ENCODE measurements at places on chromosomes 1 and 21.

- DNase-seq: no peak
These were observed 55.3 kb upstream of the SAMD13 start for GRCh38 chr1:84246213-84246612.

- DNase-seq: no peak
These were observed 574 bp downstream of the ITPKB start for GRCh38 chr1:226738421-226738994.

DNA sequence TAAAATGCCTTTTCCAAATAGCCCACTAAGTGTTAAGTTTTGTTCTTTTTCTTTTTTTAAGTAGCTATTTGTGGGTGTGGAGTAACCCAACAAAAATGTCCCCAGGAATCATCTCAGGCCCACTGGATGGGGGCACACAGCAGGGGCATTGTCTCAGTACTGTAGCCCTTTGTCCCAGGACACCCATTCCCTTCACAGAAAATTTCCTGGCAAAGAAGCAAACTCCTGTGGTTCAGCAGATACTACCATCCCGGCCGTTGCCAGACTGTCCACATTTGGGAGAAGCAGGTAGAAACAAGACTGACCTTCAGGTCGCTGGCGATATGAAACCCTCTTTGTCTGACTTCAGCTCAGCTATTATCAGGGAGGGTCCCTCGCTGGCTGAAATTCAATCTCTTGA lies 23.7 kb upstream of the SRRM1 start:
- no peak for DNase-seq

DNA sequence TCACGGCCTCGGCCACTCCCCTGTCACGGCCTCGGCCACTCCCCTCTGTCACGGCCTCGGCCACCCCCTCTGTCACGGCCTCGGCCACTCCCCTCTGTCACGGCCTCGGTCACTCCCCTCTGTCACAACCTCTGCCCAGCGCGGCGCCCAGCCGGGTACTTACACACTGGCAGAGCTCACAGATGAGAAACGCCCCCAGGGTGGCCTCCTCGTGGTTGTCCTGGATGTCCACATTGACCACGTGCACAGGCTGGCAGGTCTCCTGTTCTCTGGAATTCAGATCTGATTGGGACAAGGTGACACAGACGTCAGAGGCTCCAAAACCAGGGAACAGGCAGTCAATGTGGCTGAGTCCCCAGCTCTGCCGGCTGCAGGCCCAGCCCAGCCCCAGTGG lies 3.3 kb upstream of the TMEM240 start:
- no peak for DNase-seq

DNA sequence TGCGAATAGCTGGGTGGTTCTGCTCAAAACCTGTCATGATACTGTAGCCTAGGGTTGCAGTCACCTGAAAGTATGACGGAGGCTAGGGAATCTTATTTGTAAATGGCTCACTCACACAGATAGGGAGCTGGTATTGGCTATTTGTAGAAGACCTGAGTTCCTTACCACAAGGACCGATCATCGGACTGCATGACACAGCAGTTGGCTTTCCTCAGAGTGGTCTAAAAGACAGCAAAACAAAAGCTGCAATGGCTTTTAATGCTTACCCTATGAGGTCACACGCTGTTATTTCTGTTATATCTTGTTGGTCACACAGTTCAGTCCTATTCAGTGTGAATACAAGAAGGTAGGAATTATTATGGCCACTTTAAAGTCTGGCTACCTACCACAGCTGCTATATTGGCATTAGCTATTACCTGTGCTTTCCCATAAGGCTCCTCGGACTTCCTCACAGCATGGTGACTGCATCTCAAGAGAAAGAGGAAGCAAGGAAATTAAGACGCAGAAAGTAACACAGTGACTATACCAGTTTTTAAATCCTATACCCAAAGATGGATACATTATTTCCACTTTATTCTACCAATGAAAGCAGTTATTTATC lies 68.4 kb upstream of the LRRC7 start:
- no peak for DNase-seq

DNA sequence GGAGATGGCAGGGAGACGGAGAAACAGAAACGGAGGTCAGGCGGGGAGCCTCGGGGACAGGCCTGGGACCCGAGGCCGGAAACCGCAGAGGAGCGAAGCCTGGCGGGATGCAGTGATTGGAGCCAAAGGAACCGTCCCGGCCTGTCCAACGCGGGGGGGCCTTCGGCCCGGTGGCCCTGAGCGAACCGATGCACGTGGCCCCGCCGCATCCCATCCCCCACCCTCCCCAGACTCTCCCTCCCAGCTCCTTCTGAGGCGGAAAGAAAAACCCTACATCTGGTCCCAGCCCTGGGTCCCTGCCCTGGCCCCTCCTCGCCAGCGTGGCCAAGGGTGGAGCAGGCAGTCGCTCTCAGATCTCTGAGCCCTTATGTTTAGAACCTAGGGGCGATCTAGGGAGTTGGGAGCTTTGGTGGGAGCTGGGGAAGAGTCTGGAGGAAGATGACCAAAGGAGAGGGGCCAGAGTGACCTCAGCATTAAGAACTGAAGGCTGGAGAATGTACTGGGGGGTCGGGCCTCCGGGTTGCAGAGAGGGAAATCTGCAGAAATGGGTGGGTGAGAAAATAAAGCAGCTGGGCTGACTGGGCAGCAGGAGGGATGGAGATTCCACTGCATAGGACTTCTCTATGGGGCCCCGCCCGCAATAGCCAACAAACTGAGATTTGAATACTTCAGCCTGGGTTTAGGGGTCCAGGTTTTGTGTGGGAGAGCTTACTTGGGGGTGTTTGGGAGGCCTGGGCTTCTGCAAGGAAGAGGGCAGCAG lies 1.5 kb upstream of the CRABP2 start:
- peak; percentile 63 for DNase-seq

- no peak for DNase-seq
These were observed 4.7 kb downstream of the SZRD1 start for GRCh38 chr1:16371725-16372124.

- peak; percentile 85 for DNase-seq
These were observed at the start of gene MAP3K6 for GRCh38 chr1:27366411-27367159. Gene MAP3K6 (minus strand): TSS chr1:27366961. CDS start chr1:27366597, 364 bp downstream.

DNA sequence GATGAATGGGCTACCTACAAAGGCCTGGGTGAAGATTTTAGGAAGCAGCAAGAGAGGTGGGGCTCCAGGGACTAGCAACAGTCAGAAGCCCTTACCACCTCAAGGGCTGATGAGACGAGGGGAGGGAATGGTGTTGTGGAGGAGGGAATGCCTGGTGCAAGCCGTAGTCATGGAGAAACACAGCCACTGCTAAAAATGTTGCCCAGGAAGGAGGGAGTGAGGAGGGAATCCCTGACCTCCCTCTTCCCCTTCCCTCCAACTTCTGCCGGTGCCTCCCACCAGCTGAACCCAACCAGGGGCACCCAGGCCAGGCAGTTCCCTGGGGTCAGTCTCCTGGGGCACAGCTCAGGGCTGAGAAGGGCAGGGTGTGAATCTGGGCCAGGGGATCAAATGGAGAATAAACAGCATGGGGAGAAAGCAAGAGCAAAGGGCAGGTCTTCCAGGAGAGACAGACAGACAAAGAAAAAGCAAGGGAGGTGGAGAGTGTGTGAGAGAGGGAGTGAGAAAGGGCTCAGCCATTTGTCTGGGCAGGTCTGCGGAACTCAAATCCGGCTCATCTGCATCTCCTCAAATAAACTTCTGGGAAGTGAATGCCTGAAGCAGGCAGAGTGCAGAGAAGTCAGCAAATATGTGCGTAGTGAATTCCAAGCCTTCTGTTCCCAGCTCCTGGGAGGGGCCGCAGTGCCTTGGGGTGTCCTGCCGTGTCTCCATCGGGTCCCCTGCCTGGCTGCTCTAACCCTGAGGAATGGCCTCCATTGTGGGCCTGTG lies 27.1 kb upstream of the POU3F1 start:
- no peak for DNase-seq

- DNase-seq: no peak
These were observed 100.7 kb downstream of the IER5 start for GRCh38 chr1:181189245-181189644.

- no peak for DNase-seq
These were observed 67.3 kb downstream of the ELAVL4 start for GRCh38 chr1:50175719-50176639.

- no peak for DNase-seq
These were observed 329.4 kb downstream of the KCNT2 start for GRCh38 chr1:196278816-196279215.

- DNase-seq: no peak
These were observed 275.0 kb downstream of the SMYD3 start for GRCh38 chr1:246232126-246232525.

GRCh38 chr1:160096274-160097116 lies 1.9 kb downstream of the IGSF8 start:
- peak; percentile 48 for DNase-seq

- no peak for DNase-seq
These were observed 121.9 kb downstream of the NRIP1 start for GRCh38 chr21:14942801-14943490.

- no peak for DNase-seq
These were observed 13.8 kb downstream of the ALG14 start for GRCh38 chr1:95058974-95059373.

GRCh38 chr1:231508497-231508896 lies 20.0 kb upstream of the TSNAX start:
- no peak for DNase-seq

- DNase-seq: no peak
These were observed 24.8 kb downstream of the PGM1 start for GRCh38 chr1:63618011-63618410.

DNA sequence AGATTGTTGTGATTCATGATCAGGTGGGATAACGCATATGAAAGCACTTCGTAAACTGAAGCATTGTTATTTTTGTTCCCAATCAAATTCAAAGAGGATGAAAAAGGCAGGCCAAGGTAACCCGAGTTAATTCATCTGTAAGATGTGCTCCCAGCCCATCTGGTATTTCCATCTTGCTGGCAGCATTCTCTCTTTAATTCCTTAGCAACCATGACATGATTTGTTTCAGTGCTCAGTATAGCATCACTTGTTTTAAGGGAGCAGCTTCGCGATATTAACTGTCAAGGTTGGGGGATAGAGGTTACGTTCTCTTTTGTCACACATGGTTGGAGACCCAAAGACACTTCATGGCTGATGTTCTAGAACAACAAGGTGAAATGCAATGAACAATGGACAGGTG lies 6.4 kb downstream of the TSPAN2 start:
- no peak for DNase-seq

DNA sequence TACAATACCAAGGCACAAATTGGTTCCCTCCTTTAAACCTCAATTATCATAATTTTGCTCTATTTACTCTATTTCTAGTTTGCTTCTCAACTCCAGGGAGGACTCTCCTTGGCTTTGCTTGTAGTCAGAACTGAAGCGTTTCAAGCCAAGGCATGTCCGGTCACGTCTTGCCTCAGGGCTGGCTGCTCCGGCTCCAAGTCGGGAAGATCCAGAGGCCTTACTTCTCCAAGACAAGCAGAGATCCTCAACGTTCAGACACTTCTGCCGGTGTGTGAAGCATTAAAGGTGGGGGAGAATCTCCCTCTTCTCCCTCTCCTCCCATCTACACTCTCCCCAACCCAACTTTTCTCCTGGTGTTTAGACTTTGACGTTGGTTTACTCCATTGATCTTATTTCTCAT lies 7.2 kb upstream of the HHAT start:
- no peak for DNase-seq

DNA sequence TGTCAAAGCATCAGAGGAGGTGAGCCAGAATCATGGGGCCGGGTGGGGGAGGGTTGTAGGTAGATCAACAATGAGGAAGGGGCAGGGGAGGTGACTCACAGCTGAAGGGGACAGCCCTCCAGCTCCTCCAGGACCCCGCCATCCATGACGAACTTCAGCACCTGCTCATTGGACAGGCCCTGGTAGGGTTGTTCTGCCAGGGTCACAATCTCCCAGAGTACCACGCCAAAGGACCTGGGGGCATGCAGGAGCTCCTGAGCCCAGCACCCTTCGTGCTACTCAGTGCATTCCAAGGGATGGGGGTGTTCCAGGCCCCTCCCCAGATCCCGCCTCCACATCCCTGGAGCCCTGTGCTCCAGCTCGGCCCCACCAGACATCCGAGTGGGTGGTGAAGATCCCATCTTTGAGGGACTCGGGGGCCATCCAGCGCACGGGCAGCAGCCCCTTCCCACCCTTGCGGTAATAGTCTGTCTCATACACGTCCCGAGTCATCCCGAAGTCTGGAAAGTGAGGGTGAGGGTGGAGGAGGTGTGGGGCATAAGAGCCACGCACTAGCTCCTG lies 17.5 kb downstream of the INSRR start:
- no peak for DNase-seq

- DNase-seq: no peak
These were observed 203.7 kb upstream of the C1orf87 start for GRCh38 chr1:60277269-60277668.

- DNase-seq: no peak
These were observed 36.8 kb upstream of the SYT14 start for GRCh38 chr1:209901211-209901610.

DNA sequence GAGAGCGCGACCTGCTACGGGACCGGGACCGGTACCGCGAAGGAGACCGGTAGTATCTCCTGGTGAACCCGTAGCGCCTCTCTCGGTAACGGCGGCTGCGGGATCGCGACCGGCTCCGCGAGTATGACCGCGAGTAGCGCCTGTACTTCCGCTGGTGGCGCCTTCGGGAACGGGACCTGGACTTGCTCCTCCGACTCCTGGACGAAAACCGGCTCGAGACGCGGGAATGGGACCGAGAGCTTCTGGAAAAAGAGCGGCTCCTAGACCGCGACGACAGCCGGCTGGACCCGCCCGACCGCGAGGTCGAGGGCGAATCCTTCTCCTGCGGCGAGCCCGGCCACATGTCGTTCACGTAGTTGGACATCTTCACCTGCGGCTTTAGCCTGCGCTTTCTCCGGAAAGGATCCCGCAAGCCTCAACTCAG lies 642 bp downstream of the RSRP1 start:
- DNase-seq: no peak

DNA sequence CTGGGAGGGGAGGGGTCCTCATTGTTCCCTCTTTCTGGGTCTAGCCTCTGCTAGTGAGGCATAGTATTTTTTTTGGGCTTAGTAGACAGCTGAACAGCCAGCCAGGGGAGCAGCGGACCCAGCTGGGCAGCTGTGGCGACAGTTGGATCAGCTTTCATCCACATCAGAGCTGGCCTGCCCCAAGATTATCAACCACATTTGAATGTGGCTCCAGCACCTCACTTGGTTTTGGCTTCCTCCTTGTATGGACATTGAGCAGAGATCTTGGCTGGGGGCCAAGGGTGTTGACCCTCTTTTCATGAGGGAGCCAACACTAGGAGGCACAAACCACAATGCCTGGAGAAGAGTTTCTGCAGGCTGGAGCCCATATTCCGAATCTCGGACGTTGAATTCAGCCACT lies 25.0 kb downstream of the WNT4 start:
- DNase-seq: no peak

GRCh38 chr1:224456637-224456953 lies 22.0 kb upstream of the WDR26 start:
- no peak for DNase-seq

DNA sequence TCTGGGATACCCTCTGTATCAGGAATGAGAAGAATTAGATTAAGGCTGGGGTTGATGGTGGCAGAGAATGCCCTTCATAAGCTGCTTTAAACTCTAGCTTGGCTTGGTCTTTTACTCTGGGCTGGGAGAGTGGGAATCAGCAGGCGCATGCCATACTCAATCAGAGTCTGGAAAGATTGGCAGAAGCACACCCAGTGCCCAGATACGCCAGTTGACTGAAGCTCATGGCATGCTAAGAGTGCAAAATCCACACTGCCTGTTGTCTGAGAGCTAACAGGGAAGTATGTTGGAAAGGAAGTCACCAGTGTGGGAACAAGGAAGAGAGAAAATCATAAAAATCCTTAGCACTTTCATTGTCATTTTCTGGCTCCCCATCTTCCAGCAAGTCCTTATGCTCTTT lies 53.0 kb downstream of the HMCN1 start:
- DNase-seq: no peak
